ENCODE measurements at places on chromosomes 16 and 17. TPM values are rescaled to one million over a fixed set of nuclear protein-coding genes. Genes with fewer than 3 reads are reported as not detected.

Gene ZSWIM7
- 7.7 TPM for total RNA-seq

Gene SYNGR2
- 112 TPM for total RNA-seq

Gene ITGAD
- not detected for total RNA-seq

Gene KRTAP9-7
- not detected for total RNA-seq

Gene RBFOX1
- total RNA-seq, result not detected

Gene KRTAP9-8
- total RNA-seq, result not detected

Gene MAP2K6
- total RNA-seq, result 5.8 TPM

Gene TMEM132E
- total RNA-seq, result not detected

Gene PLCG2
- total RNA-seq, result 13.3 TPM

Gene ARSG
- 7.4 TPM for total RNA-seq

Gene HSD17B1
- total RNA-seq, result 0.34 TPM

Gene ZNF385C
- not detected for total RNA-seq

Gene KRT33A
- total RNA-seq, result not detected

Gene WFIKKN2
- total RNA-seq, result not detected

Gene HID1
- 1.2 TPM for total RNA-seq

Gene AIPL1
- not detected for total RNA-seq

Gene TBC1D3E
- total RNA-seq, result not detected

Gene QRICH2
- 5.1 TPM for total RNA-seq

Gene YBX2
- total RNA-seq, result 0.63 TPM

Gene CD300E
- total RNA-seq, result not detected

Gene PPP1R1B
- not detected for total RNA-seq

Gene TEX14
- total RNA-seq, result 0.44 TPM

Gene TEKT5
- not detected for total RNA-seq

Gene FTO
- total RNA-seq, result 57.0 TPM

Gene LRRC75A
- 1.1 TPM for total RNA-seq

Gene KRT24
- not detected for total RNA-seq

Gene ADAD2
- total RNA-seq, result not detected

Gene STH
- not detected for total RNA-seq

Gene TBC1D3G
- not detected for total RNA-seq

Gene CRYM
- total RNA-seq, result not detected

Gene LRRC3C
- total RNA-seq, result not detected

Gene GRAPL
- 23.2 TPM for total RNA-seq

Gene P2RX5
- total RNA-seq, result 220 TPM

Gene HSD11B2
- 0.29 TPM for total RNA-seq

Gene KLHL10
- not detected for total RNA-seq

Gene MYH13
- not detected for total RNA-seq

Gene KRT12
- not detected for total RNA-seq

Gene PPP1R9B
- 179 TPM for total RNA-seq

Gene CHTF18
- 73.0 TPM for total RNA-seq

Gene TMEM101
- 31.8 TPM for total RNA-seq

Gene MAPT
- 0.10 TPM for total RNA-seq

Gene GRIN2C
- 0.22 TPM for total RNA-seq

Gene SLC38A7
- 21.0 TPM for total RNA-seq

Gene KRTAP1-5
- not detected for total RNA-seq

Gene CTRB2
- total RNA-seq, result not detected

Gene TBC1D3L
- 22.2 TPM for total RNA-seq

Gene DNAH17
- total RNA-seq, result 0.22 TPM

Gene HLF
- 2.4 TPM for total RNA-seq

Gene FADS6
- total RNA-seq, result not detected

Gene TNFRSF13B
- not detected for total RNA-seq

Gene CYB561
- total RNA-seq, result 13.1 TPM

Gene PYY
- not detected for total RNA-seq

Gene CHAD
- total RNA-seq, result not detected

Gene CCL2
- total RNA-seq, result 0.22 TPM

Gene NKD1
- 1.0 TPM for total RNA-seq

Gene ZNF597
- total RNA-seq, result 3.0 TPM

Gene ALOX15B
- total RNA-seq, result not detected

All from T-helper 1 cell treated with Interleukin-12 subunit alpha and Interleukin-12 subunit beta and Interleukin-4 antibody, amounts not matched to agents 30 ng/mL and 1 ng/mL, for 36 hours (primary cell).